Activated CD4-positive, alpha-beta T cell treated with anti-CD3 and anti-CD28 coated beads, Interleukin-2, amount 50 U/mL, for 1 hour (primary cell): ENCODE measurements at places on chromosomes 4 and X.

GRCh38 chr4:42531341-42532030, 125.4 kb downstream of the ATP8A1 start:
- no peak for DNase-seq

- peak; percentile 84 for DNase-seq
Measured at GRCh38 chrX:106611679-106612392, at the start of gene RADX. Gene RADX, plus strand, starts transcription at chrX:106611978. Its CDS starts 103 bp downstream, at chrX:106612081.

DNA sequence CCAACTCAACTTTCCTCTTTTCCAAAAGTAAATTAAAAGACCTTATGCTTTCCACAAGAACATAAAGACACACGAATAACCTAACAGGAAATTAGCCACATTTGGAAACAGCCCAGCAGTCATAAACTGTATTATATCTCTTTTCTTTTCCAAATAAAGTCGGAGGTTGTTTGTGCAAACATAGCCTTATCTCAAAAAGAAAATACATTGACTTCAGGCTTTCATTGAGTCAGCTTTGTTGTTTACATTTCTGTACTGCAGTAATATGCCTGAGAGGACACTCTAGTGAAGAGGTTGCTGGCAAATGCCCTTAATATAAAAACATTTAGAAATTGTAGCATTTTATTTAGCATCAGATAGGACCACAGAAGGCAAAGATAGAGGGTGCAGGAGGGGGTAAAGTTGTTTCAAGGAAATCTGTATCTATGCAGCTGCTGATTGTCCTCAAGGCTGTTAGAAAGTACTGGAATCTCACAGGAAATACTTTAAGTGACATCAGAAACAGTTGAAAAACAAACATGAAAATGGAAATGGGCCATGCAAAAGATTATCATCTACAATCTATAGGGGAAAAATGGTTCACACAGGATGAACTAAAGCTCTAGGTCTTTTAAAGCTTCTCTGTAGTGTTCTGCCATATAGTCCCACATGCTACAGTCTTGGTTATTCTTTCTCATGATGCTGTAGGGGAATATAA, 14.5 kb downstream of the LNX1 start:
- no peak for DNase-seq

GRCh38 chr4:25697516-25697915, 41.9 kb downstream of the SLC34A2 start:
- no peak for DNase-seq

GRCh38 chrX:68832101-68832416, 3.2 kb downstream of the EFNB1 start:
- DNase-seq: peak; percentile 3

GRCh38 chr4:99945718-99946355, 581 bp downstream of the DNAJB14 start:
- DNase-seq: peak; percentile 17

GRCh38 chr4:28232376-28232775, 1371.7 kb downstream of the STIM2 start:
- no peak for DNase-seq

DNA sequence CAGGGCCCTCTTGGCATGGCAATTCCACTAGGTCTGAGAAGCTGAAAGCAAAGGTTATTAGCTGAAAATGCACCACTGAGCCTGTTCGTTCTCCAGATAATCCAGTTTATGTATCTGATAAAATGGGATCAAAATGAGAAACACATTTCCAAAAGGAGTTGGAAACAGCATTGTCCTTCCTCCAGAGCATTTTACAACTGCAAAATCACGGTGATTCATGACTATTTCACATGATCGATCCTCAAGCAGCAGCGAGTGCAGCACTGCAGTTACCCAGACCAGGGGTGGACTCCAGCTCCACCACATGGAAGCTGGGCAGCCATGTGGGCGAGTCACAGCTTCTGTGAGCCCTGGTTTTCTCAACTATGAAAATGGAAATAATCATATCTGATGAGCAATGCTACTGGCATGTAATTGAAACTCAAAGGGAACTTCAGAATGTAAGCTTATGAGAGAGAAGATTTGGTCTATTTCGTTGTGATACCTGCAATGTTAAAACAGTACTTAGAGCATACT, 78.7 kb upstream of the MSX1 start:
- no peak for DNase-seq

GRCh38 chr4:28443801-28444412, 1583.3 kb downstream of the STIM2 start:
- no peak for DNase-seq

- no peak for DNase-seq
Measured at GRCh38 chrX:81259020-81259713, 57.3 kb downstream of the SH3BGRL start.

GRCh38 chrX:128156204-128156603, 104.0 kb upstream of the ACTRT1 start:
- no peak for DNase-seq

DNA sequence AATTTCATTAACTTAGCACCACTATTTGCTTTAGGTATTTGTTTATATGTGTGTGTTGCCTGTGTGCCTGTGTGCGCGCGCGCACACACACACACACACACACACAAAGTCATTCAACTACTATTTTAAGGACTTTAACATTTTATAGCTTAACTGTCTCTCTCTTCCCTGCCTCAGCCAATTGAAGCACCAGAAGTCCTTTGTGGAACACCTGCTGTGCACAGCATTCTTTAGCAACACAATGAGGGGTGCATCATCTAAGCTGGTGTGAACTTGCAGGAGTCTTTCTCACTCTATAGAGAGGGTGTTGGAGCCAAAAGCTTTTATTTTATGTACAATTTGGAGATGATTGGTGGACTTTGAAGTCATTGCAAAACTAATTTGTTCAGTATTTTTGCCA, 31.3 kb downstream of the SLIT2 start:
- DNase-seq: no peak

- DNase-seq: no peak
Measured at GRCh38 chrX:103624111-103624510, 4.7 kb upstream of the TCEAL1 start.

DNA sequence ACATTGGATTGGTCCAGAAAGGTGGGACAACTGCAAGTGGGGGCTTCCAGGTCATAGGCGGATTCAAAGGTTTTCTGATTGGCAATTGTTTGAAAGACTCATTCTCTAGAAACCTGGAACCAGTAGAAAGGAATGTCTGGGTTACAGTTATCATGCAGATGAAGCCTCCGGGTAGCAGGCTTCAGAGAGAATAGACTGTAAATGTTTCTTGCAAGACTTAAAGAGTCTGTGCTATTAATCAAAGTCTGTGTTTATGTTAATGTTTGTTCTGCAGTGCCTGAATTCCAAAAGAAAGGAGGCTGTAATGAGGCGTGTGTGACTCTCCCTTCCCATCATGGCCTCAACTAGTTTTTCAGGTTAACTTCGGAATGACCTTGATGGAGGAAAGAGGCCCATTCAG, 43.9 kb upstream of the GC start:
- no peak for DNase-seq

GRCh38 chr4:158172261-158173258, at the start of gene GASK1B:
Gene GASK1B, minus strand, starts transcription at chr4:158173025. Its CDS starts 1,650 bp downstream, at chr4:158171375.
- DNase-seq: no peak

DNA sequence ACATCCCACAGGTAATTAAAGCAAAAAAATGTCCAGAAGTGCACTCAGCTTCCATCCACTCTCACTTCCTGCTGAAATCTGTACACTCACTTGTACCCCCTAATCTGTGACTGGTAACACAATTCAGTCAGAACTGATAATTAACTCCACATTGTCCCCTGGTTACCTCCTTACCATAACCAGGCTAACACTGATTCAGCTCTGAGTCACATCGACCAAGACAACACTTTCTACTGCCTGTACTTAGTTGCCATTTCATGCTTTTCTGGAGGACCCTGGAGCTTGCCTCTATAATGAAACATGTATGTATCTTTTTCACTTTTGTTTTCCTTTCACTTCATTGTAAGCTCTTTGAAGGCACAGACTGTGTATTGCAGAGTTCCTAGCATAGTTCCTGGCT, 130.9 kb upstream of the GABRG1 start:
- DNase-seq: no peak

DNA sequence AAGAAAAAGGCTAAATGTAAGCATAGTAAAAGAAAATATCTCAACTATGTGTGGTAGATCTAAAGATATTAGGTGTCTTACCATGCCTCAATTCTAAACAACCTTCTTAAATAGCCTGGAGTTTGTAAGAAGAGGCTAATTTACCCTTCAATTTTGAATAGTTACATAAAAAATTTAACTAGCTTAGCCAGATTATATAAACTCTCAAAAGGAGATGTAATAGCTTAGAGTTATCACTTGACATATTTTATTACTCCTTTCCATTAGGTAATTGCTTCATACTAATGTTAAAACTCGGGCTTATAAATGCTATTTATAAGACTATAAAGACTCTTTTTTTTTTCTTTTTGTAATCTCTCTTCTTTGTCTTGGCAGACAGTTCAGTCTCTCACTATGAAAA, 297.5 kb upstream of the PABPC4L start:
- DNase-seq: no peak
